ENCODE measurements at places on chromosomes 7 and 10.

GRCh38 chr10:101694674-101695403 is at the start of gene FBXW4:
Gene FBXW4, minus strand, starts transcription at chr10:101695170. Its CDS starts 65 bp downstream, at chr10:101695105.
- peak; percentile 79 for DNase-seq

- DNase-seq, result no peak
Observed at GRCh38 chr7:7783001-7783400, 64.6 kb upstream of the RPA3 start.

GRCh38 chr7:80385508-80385907 is 126.4 kb downstream of the GNAT3 start:
- DNase-seq, result no peak

- DNase-seq, result peak; percentile 6
Observed at GRCh38 chr10:23826421-23826820, 382.5 kb upstream of the KIAA1217 start.

All from activated CD4-positive, alpha-beta T cell treated with anti-CD3 and anti-CD28 coated beads, Interleukin-2, Interleukin-6, amounts not matched to agents 100 ng/mL and 50 ng/mL, durations not matched to agents 16 hours and 8 hours (primary cell).